NCI-H1417 (cell line): ENCODE measurements at places on chromosomes 2 and 18.

GRCh38 chr2:160612266-160612856 is 118.8 kb upstream of the RBMS1 start:
- DNase-seq = no peak

DNA sequence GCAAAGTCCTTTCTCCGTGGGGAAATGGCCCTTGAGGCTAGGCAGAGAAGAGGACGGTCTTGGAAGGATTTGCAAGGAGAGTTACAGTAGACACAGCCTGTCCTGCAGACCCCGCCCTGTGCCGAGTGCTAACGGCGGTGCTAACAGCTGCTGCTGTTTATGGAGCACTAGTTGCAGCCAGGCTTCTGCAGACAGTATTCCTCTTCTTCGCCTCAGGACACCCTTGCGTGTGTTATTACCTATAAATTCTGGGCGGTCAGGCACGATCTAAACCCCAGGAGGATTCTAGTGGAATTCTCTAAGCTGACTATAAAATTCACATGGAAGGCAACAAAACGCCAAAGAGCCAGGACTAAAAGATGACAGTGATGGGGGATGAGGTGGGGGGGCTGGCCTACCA is 139.8 kb downstream of the GLI2 start:
- DNase-seq = peak; percentile 61

- DNase-seq = peak; percentile 55
Observed at GRCh38 chr2:177265824-177266817, 1.6 kb upstream of the NFE2L2 start.

GRCh38 chr2:205511641-205512040 is 170.7 kb upstream of the NRP2 start:
- DNase-seq = no peak

DNA sequence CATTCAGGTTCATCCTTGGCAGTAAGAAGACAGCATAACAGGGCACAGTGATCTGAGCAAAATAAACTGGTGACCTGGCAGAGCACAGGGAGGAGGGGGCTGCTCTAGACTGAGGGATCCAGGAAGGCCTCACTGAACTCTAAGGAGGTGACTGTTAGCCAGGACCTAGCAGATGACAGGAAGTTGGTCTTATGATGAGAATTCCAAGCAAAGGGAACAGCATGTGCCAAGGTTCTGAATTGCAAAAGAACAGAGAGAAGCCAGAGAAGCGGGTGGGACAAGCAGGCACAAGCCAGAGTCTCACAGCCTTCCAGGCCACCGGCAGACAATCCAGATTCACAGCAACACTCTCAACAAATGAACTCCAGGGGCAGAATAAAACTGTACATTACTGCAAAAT is 152.7 kb upstream of the PTPRM start:
- DNase-seq = no peak

DNA sequence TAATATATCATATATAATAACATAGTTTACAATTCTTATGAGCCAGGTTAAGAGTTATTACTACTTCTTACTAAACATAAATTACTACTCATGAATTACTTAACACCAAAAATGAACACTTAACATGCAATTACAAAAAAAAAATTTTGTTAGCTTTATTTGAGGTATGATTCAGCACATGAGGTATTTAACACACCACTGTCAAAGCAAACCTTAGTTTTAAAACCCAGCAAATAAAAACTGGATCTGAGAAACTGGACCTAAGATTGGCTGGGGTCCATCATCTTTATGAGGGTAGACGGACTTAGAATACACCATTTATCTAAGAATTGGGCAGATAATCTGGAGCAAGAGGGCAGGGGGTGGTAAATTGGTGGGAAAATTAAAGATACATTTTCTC is 81.8 kb upstream of the CREB1 start:
- no peak for DNase-seq

DNA sequence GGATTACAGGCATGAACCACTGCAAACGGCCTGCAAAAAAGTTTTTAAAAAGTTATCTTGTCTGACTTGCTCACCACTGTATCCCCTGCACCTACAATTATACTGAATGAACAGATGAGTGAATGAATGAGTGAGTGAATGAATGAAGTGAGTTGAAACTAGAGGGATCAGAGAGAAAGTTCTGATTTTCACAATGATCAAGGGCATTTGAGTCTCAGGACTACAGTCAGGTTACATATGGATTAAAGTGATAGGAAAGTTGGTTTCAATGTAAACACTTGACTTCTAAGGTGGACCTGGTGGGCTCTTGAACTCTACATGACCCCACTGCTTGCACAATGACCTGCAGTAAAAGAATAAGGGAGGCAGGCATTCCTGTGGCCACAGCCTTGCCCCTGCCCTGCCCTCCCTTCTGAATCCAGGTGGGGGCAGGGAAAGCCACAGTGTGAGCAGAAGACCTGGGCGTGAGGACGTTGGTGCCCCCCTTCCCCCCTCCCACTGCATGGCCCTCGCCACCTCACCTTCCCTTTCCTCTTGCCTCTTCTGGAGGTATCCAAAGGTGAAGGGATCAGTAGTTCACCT is 10.7 kb downstream of the C2orf80 start:
- no peak for DNase-seq

- no peak for DNase-seq
Observed at GRCh38 chr18:27674411-27674810, 489.3 kb upstream of the CHST9 start.

DNA sequence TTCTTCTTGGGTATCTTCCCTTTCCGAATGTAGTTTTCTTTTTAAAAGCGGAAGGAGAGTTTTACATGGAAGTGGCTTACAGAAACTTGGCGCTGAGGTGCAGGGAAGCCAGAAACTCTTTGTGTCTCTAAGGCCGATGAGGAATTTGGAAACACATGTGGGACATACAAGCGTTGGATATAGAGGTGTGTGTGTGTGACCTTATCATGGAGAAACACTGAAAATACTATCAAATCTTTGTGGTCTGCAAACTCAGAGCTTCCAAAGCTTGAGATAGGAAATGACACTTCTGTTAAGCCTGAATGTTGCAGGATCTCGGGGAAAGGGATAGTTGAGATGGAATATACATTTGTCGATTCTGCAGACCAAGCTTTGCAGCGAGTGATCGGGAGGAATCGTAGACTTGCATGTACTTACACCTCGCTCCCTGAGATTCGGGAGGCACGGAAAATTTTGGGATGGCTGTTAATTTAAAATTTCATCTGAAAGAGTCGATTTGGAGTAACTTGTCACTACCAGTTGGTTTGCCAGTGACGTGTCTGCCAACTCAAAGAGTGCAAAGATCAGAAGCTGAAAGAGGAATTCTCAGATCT is 1.0 kb downstream of the NAB1 start:
- DNase-seq = peak; percentile 84

DNA sequence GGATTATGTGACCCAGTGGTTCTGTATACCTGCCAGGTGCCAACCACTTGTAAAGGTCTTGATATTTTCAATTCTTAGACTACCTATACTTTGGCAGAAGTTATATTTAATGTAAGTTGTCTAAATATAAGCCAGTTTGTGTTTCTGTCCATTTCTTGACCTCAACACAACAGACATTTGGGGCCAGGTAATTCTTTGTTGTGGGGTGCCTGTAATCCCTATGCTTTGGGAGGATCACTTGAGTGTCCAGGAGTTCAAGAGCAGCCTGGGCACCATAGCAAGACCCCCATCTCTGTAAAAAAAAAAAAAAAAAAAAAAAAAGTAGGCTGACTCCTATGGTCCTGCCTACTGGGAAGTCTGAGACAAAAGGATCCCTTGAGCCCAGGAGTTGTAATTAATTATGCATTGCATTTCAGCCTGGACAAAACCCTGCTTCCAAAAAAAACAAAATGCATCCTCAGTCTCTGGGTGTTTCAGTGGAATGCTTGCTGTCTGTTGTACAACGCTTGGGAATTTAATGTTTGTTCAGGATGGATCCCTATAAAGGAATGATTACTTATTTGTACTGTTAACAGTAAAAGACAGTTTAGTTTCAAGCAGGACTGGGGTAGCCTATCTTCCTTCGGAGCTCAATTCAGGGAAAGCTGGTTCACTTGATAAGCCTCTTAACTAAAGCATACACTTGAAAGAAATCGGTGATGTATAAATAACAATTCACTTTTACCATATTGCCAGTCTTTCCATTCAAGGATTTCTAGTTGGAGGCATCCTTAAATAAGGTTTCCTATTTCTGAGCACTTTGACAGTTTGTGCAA is 3.4 kb downstream of the RPS27A start:
- DNase-seq = no peak

GRCh38 chr2:86254576-86255538 is 55.6 kb downstream of the MRPL35 start:
- peak; percentile 22 for DNase-seq

GRCh38 chr2:20468549-20469500 is 22.0 kb downstream of the RHOB start:
- DNase-seq = no peak

- DNase-seq = no peak
Observed at GRCh38 chr18:46756559-46757201, at the start of gene ST8SIA5. Gene ST8SIA5 (minus strand): TSS chr18:46757053. CDS start chr18:46756508, 545 bp downstream.

GRCh38 chr2:237296756-237297155 is 117.2 kb downstream of the COL6A3 start:
- no peak for DNase-seq

- DNase-seq = no peak
Observed at GRCh38 chr18:79191418-79191817, 122.2 kb downstream of the ATP9B start.

DNA sequence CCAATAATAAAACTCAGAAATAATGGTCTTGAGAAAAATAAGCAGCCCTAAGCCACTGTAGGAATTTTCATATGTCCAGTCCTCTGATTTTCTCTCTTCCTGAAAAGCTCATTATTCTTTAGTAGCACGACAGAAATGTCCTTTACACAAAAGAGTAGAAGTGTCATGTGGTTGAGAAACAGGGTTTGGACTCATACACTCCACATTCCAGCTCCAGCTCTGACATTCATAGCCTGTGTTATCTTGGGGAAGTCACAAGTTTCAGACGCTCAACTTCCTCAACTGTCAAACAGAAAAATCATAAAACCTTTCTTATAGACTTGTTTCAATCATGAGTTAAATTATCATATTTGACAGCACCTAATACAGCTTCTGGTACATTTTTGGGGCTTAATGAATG is 511.5 kb downstream of the TNS1 start:
- no peak for DNase-seq

DNA sequence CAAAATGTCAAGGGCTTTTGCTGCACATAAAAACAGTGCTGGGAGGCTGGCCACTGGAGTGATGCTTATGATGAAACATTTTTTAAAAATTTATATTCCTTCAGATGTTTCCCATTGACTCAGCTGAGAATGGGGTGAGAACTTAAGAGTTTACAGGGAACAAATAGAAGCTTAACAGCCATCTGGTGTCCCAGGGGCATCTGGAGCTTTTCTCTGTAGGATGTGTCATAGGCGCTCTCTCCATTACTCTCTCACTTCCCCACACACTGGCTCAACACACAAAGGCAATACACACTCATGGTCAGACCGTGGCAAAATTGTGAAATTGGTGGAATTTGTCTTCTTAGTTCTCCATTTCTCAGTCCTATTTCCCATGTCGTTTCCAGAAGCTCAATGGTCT is 783.1 kb upstream of the LRRTM1 start:
- DNase-seq = no peak

DNA sequence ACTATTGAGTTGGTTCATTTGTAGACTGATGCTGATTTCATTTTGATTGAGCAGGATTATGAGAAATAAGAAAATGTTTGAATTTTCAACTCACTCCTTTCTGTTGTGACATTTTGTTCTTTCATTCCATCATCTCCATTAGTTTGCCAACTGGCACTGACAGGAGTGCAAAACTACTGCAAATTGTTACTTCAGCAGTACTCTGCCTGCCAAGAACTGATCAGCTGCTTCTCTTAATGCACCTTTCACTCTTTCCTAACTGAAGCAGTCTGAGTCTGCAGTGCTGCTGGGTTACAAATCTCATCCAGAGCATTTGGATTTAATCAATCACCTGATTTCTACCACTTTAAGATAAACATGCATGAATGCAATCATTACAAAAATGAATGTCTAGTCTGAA is 70.9 kb downstream of the TMEFF2 start:
- DNase-seq = no peak

DNA sequence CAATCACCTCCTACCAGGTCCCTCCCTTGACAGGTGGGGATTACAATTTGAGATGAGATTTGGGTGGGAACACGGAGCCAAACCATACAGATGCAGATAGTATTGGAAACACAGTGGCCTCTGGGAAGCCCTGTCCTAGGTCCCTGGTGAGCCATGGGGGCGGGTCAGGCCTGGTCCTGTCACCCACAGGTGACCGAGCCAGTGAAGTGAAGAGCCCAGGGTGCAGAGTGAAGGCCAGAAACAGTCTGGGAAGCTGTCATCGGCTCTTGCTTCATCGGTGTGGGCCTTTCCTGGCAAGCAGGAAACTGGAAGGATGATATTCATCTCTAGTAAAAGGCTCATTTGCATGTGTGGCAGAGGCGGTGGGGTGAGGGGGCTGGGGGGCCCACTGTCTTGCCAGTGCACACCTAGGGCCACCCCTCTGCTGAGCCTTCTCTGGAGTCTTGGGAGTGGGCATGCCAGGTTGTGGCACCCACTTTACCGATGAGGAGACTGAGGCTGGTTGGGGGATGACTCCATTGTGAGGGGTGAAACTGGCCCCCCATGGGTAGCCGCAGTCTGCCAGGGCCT is 290.6 kb downstream of the NDUFA10 start:
- DNase-seq = no peak

DNA sequence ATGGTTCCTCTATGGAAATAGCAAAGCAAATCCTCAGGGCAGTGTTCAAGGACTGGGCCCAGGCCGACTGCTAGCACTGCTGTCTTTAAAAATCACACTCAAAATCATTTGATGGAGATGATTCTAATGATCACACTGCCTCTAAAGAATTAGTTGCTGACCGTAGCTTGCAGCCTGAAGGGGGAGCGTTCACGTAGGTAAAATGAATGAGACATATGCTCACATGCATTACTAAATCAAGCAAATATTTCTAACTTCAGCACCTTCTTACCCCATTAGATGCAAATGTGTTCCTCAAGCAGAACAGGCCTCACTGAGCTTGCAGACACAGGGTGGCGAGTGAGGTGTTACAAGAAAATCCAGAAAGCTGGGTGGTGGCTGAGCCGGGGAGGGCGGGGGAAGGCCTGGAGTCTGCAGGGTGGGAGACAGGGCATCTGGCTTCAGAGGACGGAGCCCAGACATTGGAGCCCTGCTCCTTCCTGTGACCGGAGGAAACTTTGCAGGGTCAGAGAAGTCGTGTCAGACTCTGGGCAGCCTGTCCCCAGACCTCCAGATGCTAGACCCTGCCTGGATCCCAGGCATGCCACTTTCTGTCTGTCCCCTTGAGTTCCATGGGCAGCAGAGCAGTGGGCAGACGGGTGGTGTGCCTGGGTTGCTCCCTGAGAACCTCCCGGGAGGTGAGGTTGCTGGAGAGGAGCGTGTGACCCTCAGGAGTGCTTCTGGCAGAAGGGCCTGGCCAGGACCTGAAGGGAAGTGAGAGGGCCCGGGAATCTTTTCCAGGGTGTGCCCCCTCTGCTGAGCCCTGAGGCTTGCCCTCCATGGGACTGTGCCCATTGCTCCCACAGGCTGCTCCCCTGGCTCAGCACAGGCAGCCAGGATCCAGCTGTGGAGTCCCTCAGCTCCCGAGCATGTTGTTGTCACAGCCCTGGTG is 7.1 kb upstream of the NPPC start:
- DNase-seq = no peak

- no peak for DNase-seq
Observed at GRCh38 chr2:226743915-226744314, 55.7 kb downstream of the IRS1 start.

- no peak for DNase-seq
Observed at GRCh38 chr2:108612514-108613183, 78.4 kb downstream of the LIMS1 start.
